Right lung (tissue), 10 donors: ENCODE measurements at places on chromosomes 5 and 9. TPM values are rescaled to one million over a fixed set of nuclear protein-coding genes. Genes with fewer than 3 reads are reported as not detected.

The NUTM2F gene
- polyA plus RNA-seq, result 0.09 TPM

The SLC36A2 gene
- not detected for polyA plus RNA-seq

The LCN9 gene
- polyA plus RNA-seq, result not detected

The FXN gene
- 25.0 TPM for polyA plus RNA-seq

The PRSS3 gene
- polyA plus RNA-seq, result 0.63 TPM

The NMUR2 gene
- 0.40 TPM for polyA plus RNA-seq

The SNX30 gene
- polyA plus RNA-seq, result 35.3 TPM

The FBP2 gene
- 2.9 TPM for polyA plus RNA-seq

The SLC34A1 gene
- polyA plus RNA-seq, result not detected

The ANKH gene
- 10.1 TPM for polyA plus RNA-seq

The GARNL3 gene
- 37.2 TPM for polyA plus RNA-seq

The CCDC183 gene
- 5.9 TPM for polyA plus RNA-seq

The RELL2 gene
- polyA plus RNA-seq, result 0.37 TPM

The MARCOL gene
- 0.13 TPM for polyA plus RNA-seq

- DNase-seq, result no peak
Measured at GRCh38 chr5:169350016-169350415, 49.1 kb upstream of the SLIT3 start.

GRCh38 chr5:59143926-59144333 lies 561.1 kb downstream of the RAB3C start:
- DNase-seq, result no peak

DNA sequence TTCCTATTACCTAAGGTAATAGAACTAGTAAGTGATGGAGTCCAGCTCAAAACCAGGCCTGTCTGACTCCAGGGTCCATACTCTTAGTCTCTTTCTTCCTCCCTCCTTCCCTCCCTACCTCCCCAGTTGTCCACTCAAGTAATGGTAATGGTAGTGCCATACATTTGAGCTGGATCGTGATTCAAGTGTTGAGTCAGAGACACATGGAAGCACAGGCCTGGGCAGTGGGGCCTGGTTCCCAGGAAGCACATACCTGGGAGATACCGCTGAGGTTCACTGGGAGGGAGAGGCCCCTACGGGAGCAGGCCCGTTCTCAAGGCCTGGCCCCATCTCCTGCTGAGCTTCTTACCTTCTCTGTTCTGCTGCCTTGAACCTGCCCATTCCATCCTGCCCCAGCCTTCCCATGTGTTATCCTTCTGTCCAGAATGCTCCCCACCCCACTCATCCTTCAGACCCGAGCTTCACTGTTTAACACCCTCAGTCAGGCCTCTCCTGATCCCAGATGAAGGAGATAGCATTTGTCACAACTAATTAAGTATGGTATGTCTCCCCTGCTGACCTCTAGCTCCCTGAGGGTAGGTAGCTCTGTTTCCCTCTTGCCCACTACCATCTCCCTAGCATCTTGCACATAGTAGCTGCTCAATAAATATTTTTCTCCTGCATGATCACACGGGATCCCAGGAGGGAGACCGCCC lies 13.8 kb downstream of the URM1 start:
- no peak for DNase-seq

GRCh38 chr5:135880801-135881200 lies 14.8 kb downstream of the IL9 start:
- DNase-seq, result no peak

- DNase-seq, result no peak
Measured at GRCh38 chr5:119501671-119502179, 49.4 kb downstream of the HSD17B4 start.

DNA sequence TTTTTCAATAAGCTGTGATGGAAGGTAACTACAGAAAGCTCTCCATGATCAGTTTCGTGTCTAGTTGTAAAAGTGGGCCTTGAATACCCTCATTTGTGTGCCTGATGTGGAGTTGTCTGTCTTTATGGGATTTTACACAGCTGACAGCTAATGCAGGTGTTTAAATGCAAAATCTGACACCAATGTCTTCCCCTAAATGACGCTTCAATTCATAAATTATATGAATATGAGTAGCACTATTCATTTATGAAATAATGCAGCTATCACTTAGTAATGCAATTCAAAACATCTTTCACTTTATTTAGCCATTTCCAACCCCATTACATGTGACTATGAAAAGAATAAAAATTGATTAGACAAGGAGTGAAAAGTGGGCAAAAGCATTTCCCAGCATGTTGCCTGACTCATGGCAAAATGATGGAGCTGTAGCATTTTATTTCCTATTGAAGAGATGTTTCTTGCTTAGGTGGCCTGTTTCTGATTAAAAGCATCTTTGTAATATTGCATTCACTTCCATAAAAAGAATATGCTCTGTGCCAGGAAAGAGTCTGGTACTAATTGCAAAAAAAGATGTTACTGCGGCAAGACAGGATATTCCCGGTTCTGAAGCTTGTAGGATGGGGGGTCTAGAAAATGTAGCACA lies 116.7 kb upstream of the HAPLN1 start:
- no peak for DNase-seq

- DNase-seq, result no peak
Measured at GRCh38 chr9:12818431-12819000, 43.7 kb downstream of the LURAP1L start.

GRCh38 chr9:97504381-97505216 lies 3.1 kb downstream of the TMOD1 start:
- DNase-seq, result no peak

DNA sequence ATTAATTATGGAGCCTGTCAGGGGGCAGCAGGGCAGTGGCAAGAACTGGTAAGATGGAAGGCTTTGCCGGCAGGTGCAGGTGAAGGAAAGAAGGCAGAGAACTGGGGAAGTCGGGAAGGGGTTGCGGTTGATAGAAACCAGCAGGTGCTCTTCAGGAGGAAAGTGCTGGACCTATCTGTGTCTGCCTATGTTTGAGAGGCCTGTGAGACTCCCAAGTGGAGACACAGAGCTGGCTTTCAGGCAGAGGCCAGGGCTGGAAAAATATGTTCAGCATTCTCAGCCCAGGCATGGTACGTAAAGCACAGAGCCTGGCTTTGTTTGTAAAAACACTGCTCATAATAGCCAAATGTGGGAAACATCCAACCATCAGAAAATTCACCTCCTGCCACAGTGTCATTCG lies 69.5 kb downstream of the S1PR3 start:
- DNase-seq, result no peak

DNA sequence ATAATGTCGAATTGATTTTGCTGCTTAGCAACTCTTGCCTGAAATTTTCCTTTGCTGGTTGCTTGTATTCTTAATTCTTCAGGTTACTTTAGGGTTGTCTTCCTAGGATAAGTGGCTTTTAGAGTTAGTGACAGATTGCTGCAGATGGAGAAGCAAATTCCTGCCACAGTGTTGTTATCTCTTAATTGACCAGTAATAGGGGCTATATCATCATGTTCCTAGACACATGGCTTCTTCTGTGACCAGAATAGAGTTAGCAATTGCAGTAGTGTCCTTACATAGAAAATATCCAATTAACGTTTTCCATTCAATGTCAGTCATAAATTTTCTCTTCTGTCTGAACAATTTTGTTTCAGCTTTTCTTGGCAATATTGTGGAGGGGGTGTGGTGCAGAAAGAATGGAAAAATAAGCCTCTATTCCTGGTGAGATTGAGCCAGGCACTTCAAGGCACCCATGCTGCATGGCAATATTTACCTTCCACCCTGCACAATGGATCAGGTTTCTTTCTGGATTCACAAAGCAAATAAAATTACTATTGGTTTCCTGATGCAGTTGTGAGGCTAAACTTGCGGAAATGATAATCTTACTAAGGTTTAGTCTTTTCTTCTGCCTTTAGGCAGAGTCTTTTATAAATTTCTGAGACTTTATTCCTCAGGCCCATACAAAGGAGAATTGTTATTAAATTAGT lies 1481.5 kb downstream of the EFNA5 start:
- DNase-seq, result no peak

- no peak for DNase-seq
Measured at GRCh38 chr5:68110264-68110663, 105.3 kb upstream of the PIK3R1 start.

DNA sequence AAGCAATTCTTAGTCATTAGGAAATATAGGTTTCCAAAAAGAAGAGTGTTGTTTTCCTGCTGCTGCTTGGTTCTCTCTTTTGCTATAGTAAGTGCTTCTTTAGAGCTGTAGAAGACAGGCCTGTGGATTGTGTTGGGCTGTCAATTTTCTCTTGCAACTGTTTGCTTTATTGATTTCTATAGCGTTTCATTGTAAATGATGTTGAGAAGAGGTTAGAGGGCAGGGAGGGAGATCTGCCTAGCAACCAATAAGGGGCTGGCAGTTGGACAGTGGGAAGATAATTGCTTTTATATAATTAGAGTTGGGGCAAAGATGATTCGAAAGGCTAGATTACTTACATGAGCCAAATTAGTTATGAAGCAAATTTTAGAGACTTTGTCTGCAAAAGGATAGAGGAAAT lies 11.1 kb downstream of the UNC13B start:
- no peak for DNase-seq

GRCh38 chr5:36644727-36645126 lies 38.3 kb downstream of the SLC1A3 start:
- DNase-seq, result no peak

DNA sequence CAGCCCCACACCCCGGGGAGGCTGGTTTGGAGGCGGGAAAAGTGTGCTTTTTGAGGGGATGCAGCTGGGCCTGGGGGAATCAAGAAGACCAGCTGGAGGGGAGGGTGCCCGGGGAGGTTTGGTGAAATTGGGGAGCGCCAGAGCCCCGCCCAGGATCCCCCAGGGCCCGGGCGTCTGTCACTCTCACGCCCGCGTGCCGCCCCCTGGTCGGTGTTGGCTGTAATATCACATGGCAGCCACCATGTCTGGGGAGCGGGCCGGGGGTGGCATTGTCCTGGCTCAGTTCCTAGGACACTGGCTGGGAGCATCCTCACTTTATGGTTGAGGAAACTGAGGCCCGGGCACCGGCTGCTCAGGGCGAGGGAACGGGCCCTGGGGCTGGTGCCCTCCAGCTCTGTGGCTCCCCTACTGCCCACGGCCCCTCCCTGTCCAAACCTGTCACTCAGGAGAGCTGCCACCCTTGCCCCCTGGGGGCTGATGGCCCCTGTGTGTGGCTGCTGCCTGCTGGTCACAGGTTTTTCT lies 27.5 kb downstream of the ASS1 start:
- DNase-seq, result no peak

DNA sequence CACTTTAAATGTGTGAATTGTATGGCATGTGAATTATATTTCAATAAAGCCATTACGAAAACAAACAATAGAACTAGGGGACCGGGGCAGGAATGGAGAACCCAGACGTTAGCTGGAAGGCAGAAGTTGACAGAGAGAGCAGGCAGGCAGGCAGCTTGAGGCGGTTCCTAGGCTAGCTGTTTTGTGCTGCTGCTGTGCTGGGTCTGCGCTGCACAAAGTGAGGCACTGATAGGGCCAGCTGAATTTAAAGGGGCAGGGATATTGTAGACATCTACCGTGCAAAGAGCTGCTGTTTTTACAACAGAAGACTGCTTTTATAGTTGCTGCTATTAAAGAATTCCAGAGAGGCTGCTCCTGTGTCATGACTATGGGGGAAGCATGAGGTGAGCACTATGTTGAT lies 21.6 kb upstream of the MIER3 start:
- DNase-seq, result no peak

DNA sequence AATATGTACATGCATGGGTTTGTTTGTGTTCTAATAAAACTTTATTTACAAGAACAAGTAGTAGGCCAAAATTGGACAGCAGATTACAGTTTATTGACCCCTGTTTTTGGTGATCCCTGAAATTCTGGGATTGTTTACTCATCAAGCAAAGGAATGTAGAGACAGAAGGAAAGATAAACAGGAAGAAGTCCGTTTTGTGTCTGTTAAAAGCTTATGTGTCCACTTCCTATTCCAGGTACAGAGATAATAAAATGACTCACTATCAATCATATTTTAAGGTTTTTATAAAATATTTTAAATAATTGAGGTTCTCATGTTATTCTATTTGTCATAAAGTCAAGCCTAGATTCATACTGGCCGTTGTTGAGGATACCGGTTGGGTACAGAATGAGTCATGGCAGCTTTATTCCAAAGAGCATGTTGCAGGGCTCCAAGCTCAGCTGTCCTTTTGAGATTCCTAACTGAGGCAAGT lies 214.9 kb upstream of the DAB2 start:
- no peak for DNase-seq

GRCh38 chr5:58317009-58317408 lies 142.9 kb downstream of the PLK2 start:
- DNase-seq, result peak; percentile 11

- no peak for DNase-seq
Measured at GRCh38 chr5:31770998-31771397, 132.1 kb downstream of the PDZD2 start.

DNA sequence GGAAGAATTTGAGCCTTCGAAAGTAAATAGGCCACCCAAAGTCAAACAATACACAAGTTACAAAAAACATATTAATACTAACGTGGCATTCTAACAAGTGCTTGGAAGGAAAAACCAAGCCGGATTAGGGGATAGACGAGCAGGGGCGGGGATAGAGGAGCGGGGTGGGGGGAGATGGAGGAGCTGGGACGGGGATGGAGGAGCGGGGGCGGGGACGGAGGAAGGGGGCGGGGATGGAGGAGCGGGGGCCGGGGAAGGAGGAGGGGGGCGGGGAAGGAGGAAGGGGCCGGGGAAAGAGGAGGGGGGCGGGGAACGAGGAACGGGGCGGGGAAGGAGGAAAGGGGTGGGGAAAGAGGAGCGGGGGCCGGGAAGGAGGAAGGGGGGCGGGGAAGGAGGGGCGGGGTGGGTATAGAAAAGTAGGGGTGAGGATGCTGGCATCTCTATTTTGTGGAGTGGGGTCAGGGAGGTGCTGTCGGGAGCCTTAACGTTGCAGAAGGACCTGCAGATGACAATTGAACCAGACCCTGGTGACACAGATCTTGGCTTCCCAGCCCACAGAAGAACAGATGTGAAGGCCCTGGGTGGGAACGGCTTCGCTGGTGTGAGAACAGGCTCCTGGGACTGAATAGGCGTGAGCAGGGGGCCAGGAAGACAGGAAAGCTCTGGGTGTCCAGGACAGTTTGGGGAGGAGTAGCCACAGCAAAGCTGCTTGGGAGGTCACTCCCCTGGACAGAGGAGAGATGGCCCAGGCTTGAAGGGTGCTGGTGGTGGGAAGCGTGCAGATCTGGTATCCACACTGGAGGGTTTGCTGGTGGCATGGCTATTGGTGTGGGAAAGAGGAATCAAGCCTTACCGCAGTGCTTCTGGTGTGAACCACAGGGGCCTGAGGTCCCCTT lies 233.3 kb upstream of the DAP start:
- DNase-seq, result no peak

DNA sequence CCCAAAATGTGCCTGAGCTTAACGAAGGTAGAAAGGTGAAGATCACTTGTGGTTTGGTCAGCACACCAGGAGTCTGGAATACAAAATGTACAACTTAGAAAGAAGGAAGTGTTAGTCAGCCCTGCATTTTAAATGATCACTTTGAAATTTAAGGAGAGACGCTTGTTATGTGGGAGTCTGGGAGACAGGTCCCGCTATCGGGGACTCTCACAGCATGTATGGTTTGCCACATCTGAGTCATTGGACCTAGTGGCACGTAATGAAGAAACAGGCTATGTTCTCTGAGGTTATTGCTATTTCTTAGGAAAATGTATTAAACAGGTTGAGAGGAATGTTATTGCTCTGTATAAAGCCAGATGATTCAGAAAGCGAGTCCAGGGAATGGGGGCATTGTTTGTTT lies 2362.5 kb upstream of the WWC1 start:
- no peak for DNase-seq

GRCh38 chr9:121573717-121574485 lies 74.3 kb upstream of the GGTA1 start:
- DNase-seq, result no peak
